ENCODE measurements at places on chromosomes 12 and 14.
A peak's percentile ranks its signal among the peaks of the same experiment; 100 is the strongest.

GRCh38 chr14:50544911-50545310 is 12.5 kb upstream of the MAP4K5 start:
- no peak for DNase-seq

- no peak for DNase-seq
Measured at GRCh38 chr12:51540996-51541395, 50.0 kb upstream of the SCN8A start.

- no peak for DNase-seq
Measured at GRCh38 chr12:120500581-120500980, 4.7 kb downstream of the DYNLL1 start.

- no peak for DNase-seq
Measured at GRCh38 chr12:116818341-116818856, 62.8 kb downstream of the HRK start.

GRCh38 chr12:55673638-55674037 is 34.1 kb downstream of the ITGA7 start:
- DNase-seq, result no peak

GRCh38 chr12:118011377-118011776 is 5.1 kb upstream of the RFC5 start:
- no peak for DNase-seq

GRCh38 chr12:38328306-38328895 is 11.8 kb downstream of the ALG10B start:
- DNase-seq, result peak; percentile 25
